ENCODE measurements at places on chromosomes 16 and 17.

DNA sequence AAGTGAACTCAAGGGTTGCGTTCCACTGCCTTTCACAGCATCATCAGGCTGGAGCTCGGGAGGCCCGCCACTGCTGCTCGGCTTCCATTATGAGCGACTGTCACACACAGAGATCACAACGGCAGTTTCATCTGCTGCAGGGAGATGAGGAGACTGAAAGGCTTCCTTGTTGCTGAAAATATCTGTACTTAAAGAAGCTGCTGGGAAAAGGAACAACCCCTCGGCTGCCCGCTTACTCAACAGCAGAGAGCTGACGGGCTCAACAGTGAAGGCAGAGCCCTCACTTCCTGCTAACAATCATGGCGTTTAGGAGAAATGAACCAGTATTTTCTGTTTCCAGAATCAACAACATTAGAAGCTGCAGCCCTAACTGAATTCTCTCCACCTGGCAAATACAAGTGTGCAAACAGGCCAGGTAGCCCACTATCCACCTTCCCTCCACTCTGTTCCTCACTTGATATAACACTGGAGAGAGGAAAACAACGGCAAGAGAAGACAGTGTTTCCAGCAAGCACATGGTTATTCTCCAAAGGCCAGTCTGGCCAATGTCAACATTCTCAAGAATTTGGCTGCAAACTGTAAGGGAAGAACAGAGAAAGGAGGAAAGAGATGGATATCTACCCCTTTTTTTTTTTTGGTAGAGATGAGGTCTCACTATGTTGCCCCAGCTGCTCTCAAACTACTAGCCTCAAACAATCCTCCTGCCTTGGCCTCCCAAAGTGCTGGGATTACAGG lies 33.7 kb downstream of the MBTPS1 start:
- DNase-seq, result no peak

GRCh38 chr17:12395733-12396354 lies 269.8 kb upstream of the MYOCD start:
- no peak for DNase-seq

GRCh38 chr17:9456330-9456729 lies 119.3 kb downstream of the STX8 start:
- no peak for DNase-seq

DNA sequence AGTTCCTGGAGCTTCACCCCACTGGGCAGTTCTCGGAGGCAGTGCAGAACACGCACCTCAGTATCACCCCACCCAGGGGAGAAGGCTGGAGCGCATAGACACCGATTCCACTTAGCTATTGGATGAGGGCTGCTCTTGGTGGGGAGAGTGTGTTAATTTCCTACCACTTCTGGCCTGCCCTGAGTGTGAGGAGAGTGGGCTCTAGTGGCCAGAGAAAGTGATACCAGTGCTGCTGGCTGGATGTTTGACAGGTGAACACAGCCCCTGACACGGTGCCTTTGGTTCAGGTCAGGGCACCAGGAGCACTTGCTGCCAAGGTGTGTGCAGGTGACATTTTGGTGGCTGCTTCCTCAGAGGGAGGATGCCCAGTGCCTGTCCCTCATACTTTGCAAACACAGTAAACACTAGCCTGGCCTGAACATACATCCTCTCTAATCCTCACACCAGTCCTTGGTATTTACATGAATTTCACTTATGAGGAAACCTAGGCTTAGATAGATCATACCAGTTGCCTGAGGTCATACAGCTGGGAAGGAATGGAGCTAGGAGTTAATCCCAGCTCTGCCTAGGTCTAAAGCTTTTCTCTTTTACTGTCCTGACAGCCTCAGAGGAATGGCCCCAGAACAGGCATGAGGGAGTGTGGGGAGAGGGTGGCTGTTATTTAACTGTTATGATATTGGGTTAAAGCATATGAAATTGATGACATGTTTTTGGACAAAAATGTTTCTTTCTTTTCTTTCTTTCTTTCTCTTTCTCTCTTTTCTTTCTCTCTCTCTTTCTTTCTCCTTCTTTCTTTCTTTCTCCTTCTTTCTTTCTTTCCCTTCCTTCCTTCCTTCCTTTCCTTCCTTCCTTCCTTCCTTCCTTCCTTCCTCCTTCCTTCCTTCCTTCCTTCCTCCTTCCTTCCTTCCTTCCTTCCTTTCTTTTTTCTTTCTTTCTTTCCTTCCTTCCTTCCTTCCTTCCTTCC lies 21.0 kb upstream of the ITGAX start:
- no peak for DNase-seq

GRCh38 chr17:59361916-59362810 lies 30.7 kb downstream of the YPEL2 start:
- peak; percentile 23 for DNase-seq

- DNase-seq, result no peak
These were observed 45.2 kb upstream of the LCMT1 start for GRCh38 chr16:25066426-25066746.

DNA sequence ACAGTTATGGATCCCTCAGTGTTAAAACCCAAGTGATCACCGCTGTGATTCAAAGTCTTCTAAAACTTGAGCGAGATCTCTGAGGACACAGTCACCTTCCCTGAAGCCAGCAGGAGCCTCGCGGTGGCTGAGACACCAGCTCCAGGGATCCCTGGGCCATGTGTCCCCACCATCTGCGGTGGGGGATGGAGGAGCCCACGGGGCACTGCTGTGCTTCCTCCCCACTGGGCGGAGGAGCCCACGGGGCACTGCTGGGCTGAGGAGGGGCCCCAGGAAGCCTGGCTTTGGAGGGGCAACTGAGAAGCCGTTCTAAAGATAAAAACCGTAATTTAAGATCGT lies 65.7 kb upstream of the METRNL start:
- DNase-seq, result no peak

- DNase-seq, result peak; percentile 19
These were observed 1.0 kb downstream of the WSB1 start for GRCh38 chr17:27294689-27295630.

DNA sequence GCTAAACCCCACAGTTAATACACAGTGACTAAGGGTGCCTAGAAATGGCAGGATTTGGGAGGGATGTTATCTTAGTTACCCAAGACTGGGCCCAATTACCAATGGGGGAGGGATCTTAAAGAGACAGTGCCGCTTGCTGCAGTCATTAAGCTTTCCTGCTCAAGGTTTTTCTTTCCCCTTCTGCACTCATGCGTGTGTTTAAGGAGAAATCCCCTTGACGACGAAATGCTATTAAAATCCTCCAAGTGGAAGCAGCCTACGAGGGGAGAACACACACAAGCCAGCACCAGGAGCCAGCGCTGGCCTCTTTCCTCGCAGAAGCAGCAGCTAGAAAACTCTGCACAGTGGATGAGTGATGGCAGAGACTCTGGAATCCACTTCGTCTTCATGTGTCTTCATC lies 22.0 kb downstream of the SALL1 start:
- DNase-seq, result no peak

DNA sequence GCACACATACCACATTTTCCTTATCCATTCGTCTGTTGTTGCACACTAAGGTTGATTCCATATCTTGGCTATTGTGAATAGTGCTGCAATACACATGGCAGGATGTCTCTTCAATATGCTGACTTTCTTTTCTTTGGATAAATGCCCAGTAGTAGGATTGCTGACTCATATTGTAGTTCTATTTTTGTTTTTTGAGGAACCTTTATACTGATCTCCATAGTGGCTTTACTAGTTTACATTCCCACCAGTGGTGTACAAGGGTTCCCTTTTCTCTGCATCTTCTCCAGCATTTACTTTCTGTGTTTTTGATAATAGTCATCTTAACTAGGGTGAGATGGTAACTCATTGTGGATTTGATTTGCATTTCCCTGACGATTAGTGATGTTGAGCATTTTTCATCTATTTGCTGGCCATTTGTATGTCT lies 118.1 kb downstream of the STXBP4 start:
- DNase-seq, result no peak

DNA sequence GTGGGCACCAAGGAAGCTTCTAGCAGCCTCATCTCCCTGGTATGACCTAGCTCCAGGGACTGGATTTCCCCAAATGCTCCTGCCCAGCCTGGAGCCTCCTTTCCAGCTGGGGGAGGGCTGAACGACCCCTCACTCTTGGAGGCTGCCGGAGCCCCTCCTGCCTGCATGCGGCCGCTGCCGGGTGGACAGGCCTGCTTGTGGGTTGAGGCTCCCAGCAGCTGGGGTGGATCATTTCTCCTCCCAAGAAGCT lies 213.6 kb downstream of the SEC14L1 start:
- DNase-seq, result no peak

GRCh38 chr17:382644-383533 lies 30.3 kb upstream of the RPH3AL start:
- DNase-seq, result no peak

DNA sequence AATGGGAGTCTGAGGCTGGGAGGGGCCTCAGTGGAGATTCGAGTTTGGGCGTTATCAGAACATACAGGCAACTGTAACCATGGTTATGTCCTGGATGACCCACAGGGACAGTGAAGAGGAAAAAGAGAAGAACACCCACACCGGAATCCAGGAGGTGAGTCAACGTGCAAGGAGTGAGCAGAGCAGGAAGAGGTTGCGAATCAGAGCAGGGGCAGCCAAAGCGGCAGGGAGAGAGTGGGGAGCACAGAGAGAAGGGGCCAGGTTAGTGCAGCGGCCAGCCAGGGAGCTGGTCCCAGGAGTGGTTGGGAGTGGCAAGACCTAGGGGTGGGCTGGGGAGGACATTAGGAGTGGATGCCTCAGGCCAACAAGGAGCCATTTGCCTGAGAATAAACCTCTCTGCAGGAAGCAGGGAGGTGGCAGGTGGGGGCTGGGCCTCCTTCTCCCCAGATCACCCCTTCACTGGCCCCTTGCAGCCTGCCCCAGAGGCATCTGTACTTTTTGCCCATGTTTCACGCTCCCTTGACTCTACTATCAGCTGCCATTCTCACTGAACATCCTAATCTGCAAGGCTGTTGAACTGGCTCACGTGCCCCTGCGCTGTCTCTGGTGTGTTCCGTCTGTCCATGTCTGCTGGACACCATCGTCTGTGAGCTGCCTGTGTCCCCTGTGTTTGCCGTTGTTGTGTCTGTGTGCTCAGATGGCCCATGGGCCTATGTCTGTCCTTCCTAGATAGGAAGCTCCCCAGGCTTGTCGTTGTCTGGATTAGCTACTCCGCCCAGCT lies 5.1 kb downstream of the KRT13 start:
- no peak for DNase-seq
